Astrocyte (in vitro differentiated cells and primary cell): ENCODE measurements at places on chromosomes 7 and 10.

- DNase-seq = no peak
Measured at GRCh38 chr7:130398526-130399090, 18.3 kb downstream of the CPA1 start.

- DNase-seq = no peak
Measured at GRCh38 chr7:20226860-20227259, 9.7 kb upstream of the MACC1 start.

- no peak for DNase-seq
Measured at GRCh38 chr10:70391654-70392053, 9.2 kb upstream of the LRRC20 start.

DNA sequence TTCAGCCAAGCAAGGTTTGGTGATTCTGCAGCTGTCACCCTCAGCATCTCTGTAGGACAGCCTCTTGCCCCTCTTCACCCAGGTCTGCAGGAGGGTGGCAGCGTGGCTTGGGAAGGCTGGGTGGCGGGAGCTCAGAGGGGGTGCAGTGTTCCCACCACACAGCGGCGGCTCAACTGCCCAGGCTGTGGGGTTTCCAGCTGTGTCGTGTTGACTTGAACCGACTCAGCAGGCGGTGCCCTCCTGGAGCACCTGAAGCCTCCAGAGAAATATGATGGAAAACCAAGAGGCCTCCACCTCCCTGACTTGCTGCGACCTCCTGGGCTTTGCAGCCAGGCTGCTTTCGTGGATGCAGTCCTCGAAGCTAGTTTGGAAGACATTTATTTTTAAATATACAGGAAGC lies 68.0 kb upstream of the KLF6 start:
- DNase-seq = no peak

GRCh38 chr7:26487780-26488515 lies 196.3 kb downstream of the SNX10 start:
- no peak for DNase-seq

GRCh38 chr10:60732807-60733516 lies 45.3 kb upstream of the CDK1 start:
- no peak for DNase-seq

DNA sequence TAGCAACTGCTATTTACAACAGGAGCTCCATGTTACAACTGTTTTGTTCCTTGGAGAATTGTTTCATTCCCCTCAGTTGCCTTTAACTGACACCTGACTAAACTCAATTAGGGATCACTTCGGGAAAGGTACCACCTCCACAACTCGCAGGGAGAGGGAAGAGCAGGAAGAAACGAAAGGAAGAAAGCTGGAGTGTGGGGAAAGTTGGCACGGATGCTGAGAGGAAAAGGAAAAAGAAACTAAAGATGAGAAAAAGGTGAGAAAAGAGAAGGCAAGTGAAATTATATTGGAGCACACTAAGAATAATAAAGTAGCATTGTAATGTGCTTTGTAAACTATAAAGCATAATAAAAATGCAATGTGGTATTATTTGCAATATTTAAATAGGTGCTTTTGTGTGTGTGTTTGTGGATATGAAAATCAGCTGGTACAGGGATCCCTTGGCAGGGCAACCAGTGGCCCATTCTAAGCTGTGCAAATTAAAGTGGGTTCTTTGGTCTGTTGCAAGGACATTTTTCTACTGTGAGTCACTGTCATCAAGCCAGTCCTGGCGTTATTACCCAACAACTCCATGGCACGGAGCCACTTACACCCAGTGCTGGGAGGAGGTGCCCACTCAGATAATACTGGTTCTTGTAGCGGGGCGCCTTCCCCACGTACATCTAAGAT lies 45.9 kb downstream of the HIPK2 start:
- DNase-seq = peak; percentile 79

GRCh38 chr7:130942211-130942964 lies 208.4 kb upstream of the KLF14 start:
- DNase-seq = peak; percentile 83

DNA sequence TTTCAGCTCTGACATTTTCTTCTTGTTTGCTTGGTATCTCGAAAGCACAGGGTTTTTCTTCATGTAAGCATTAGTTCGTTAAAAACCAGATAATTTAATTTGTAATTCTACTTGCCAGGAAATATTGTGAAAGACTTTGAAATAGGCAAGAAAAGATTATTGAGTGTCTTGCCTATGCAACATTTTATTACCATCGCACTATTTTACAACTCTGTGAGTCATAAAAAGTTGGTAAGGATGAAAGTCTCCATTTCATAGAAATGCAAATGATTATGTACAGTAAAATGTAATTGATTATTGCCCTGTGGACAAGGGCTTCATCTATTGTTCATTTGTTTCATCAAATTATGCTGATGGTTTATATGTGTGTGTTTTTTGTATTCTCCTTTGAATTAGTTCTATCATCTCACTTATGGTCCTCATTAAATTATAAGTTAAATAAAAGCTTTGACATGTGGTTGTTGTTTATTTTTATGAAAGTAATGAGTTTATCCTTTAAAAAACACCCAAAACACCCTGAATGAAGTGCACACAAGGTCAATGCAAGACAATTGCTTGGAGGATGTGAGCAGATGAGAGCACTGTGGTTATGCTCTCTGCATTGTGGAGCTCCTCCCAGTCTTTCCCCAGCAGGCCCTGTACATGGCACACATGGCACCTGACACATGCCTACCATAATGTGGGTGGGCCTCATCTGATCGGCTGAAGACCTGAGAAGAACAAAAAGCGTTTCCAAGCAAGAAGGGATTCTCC lies 230.8 kb downstream of the CXCL12 start:
- no peak for DNase-seq

DNA sequence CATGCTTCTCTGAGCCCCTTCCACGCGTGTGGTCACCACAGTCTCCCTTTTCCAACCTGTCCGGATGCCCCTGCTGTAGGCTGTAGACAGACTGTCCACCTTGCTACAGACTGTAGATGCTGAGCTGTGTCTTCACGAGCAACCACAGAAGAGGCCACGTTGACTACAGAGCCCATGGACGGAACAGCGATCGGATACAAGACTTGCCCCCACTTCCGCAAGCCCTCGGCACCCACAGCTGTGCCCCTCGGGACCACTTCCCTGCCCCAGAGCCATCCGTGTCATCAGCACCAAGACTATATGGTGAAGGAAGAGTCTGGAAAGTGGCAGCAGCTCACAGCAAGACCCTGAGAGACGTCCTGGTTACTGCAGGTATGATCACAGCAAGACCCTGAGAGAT lies 491.4 kb downstream of the DNAJB6 start:
- DNase-seq = no peak

GRCh38 chr7:66198469-66198868 lies 6.7 kb upstream of the TPST1 start:
- no peak for DNase-seq

- no peak for DNase-seq
Measured at GRCh38 chr10:100866575-100867098, 46.1 kb upstream of the SLF2 start.

- DNase-seq = no peak
Measured at GRCh38 chr7:112167147-112167546, 39.1 kb downstream of the DOCK4 start.

- DNase-seq = no peak
Measured at GRCh38 chr7:79615871-79616640, 162.6 kb upstream of the MAGI2 start.

GRCh38 chr10:71150796-71151195 lies 61.6 kb upstream of the UNC5B start:
- DNase-seq = no peak

- peak; percentile 26 for DNase-seq
Measured at GRCh38 chr7:1418505-1419309, 40.6 kb downstream of the MICALL2 start.

DNA sequence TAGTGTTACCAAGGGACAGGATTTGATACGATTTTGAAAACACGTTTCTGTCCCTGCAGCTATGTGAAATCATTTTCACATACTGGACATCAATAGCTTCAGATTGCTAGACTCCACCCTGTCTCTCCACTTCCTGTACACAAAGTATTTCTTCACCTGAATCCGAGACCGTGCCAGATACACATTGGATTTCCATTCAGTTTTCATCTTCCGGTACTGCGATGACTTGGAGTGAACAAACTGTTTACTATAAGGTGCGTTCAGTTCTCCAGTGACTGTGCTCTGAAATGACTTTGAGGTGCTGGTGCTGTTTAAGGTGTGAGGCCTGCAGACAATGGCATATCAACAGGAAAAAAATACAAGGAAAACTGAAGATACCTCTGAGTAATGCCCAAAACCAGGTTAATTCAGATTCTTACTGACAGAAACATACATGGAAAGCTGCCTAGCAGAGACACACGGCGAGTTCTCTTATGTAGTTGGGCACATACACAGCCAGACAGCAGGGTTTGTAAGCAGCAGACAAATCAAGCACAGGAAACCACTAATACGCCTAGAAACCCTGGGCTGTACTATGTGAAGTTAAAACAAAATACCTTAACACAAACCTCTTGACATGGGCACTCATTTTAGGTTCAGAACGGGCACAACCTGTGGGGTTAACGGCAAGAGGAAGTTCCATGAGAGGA lies 119.2 kb downstream of the GALNT11 start:
- DNase-seq = no peak

- DNase-seq = no peak
Measured at GRCh38 chr10:133130602-133131001, 29.4 kb upstream of the KNDC1 start.

GRCh38 chr7:37311355-37311754 lies 137.3 kb downstream of the ELMO1 start:
- peak; percentile 1 for DNase-seq

DNA sequence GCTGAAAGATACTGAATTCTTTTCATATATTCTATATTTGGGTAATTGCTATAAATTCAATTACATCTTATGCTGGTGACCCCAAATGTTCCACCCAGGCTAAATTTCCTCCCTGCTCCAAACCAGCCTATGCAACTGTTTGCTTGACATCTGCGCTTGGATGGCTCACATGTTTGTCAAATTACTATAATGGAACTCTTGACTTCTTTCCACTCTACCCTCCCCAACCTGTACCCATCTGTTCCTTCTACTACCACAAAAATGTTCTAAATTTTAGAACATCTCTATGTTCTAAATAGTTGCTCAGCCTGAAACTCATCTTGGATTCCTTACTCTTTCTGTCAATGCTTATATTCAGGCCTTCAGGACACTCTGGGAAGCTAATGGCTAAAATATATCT lies 249.9 kb upstream of the SMIM30 start:
- DNase-seq = no peak

DNA sequence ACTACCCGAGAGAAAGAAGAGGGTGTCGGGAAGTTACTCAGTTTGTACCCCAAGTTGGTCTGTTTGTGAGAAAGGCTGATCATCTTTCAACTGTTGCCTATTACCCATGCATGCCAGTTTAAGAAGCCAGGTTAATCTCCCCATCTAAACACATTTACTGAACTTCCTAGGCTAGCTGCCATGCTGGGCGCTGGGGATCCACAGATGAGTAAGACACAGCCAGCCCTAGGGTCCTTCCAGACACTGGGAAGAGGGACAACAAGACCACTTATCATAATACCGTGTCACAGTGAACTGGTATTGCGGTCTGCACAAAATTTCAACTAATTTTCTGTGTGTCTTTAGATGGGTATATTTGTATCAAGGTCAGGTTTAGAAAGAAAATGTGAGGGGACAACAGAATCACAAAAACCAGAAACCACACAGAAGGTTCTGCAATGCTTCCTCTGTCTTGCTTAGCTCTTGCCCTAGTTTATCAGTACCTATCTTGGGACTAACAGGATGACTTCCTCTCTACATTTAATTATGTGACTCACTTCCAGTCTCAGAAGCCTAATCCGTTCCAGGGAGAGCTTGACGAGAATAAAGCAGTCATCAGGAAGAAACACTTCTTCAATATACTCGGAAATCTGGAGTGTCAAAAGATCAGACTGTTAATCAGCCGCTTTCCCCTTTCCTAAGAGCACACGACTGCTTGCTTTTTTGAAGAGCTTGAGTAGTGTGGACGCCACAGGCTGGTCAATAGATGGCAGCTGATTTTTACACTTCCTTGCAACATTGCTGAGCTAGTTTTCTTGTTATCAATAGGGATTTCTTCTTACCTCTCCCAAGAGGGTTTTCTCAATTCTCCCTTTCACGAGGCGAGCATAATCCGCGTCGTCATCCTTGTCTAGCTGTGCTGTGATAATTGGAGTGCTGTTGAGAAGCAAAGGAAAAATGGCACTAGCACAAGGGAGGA lies 45.7 kb downstream of the POLR3A start:
- peak; percentile 71 for DNase-seq

GRCh38 chr7:147298611-147299043 lies 1182.0 kb downstream of the CNTNAP2 start:
- DNase-seq = peak; percentile 10

DNA sequence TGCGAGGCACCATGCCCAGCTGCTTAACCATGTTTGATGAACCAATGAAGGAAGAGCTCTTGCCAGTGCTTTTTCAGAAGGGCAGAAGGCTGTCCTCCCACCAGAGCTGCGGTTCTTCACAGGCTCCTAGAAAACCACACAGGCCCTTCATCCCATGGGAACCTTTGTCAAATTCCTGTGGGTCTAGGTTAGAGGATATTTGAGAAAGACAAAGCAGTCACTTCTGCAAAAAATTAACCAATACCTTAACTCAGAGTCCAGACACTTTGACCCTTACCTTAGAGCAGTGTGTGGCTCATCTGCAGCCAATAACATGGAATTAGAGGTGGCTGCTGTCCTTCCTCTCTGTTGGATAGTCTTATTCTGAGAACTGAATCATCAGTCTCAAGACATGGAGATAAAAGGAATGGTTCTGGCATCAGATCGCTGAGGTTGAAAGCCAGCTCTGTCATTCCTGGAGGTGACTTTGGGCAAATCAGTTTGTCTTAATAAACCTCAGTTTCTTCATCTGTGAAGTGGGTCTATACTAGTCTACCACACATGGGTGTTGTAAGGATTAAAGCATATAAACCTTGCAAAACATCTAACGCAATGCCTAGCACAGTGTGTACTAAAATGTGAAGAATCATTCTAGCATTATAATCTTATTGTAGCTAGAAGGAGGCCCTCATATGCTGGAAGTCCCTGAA lies 65.1 kb upstream of the PIP4K2A start:
- no peak for DNase-seq

- peak; percentile 45 for DNase-seq
Measured at GRCh38 chr7:128831994-128832879, 2.0 kb downstream of the FLNC start.

DNA sequence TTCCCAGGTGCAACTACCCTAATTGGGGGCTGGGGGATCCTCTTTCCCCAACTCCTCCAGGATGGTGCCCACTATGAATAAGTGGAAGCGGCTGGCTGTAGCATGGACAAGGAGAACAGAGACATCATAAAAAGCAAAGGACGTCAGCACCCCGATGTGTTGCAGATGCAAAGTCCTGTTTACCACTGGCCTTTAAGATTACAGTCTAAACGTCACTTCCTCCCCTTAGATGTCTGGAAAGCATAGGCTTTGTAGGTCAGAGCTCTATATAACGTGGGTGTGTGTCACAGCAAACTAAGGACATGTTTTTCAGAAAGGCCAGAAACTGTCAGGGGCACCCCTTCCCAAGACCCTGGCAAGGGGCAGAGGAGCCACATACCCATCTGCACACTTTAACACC lies 7.9 kb downstream of the COBL start:
- no peak for DNase-seq

DNA sequence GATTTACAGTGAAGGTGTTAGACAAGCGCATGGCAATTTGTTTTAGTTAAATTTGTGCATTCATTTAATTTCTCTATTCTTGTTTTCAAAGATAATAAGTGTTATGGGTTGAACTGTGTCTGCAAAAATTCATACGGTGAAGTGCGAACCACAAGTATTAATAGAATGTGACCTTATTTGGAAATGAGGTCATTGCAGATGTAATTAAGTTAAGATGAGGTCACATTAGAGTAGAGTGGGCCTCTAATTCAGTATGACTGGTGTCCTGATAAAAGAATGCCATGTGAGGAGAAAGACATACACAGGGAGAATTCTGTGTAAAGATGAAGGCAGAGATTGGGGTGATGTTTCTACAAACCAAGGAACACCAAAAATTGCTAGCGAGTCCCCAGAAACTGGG lies 158.8 kb upstream of the SEMA3E start:
- DNase-seq = no peak
